ENCODE measurements at places on chromosomes 4 and X.

DNA sequence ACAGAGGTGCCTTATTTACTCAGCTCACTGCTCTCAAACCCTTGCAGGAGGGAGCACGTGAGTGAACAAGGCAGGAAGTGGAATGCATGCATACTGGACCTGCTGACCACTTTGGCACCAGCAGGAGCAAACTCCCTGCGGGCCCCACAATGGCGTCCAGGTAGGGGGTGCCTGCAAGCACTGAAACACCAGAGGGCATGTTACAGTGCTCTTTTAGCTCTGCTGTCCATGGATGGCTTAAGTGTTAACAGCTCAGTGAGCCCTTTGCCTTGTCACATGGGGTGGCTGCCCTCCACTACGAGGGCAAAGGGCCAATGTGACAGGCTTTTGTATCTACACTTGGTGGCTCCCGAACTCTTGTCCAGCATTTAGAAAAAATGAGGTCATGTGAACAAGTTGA, 199.5 kb upstream of the UGT8 start:
- DNase-seq: no peak

- DNase-seq: no peak
These were observed 233.9 kb upstream of the EDA2R start for GRCh38 chrX:66872771-66873170.

DNA sequence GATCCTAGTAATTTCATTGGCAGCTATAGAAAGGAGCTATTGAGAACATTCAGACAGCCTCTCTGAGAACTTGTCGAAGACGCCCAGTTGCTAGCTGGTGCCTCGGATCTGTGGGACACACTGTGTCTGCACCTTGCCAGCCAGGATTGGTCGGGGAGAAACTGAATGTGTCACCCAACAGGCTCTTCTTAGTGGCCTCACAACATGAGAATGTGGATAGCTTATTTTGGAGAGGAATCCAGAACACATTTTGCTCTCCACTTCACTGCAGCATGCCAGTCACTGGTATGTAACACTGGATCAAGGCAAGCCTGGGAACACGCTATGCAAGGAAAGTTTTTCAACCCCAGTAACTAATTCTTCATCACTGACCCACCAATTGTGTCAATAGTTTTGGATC, 89.5 kb upstream of the TRPC3 start:
- DNase-seq: no peak

DNA sequence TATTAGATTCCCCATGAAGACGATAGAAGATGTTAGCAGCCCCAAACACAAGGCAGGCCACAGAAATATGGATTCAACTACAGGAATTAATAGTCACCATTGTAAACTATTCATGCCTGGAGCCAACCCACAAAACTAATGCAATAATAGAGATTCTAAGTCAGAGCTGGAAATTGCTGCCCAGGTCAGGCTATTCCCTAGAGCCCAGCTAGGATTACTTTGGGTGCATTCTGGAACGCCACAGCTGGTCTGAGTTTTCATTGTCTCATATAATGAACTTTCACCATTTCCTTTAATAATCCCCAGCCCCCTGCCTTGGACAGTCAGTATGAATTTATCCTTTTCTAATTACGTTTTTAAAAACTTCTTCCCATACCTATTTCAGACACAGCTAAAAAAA, 252.6 kb downstream of the PAPSS1 start:
- no peak for DNase-seq

DNA sequence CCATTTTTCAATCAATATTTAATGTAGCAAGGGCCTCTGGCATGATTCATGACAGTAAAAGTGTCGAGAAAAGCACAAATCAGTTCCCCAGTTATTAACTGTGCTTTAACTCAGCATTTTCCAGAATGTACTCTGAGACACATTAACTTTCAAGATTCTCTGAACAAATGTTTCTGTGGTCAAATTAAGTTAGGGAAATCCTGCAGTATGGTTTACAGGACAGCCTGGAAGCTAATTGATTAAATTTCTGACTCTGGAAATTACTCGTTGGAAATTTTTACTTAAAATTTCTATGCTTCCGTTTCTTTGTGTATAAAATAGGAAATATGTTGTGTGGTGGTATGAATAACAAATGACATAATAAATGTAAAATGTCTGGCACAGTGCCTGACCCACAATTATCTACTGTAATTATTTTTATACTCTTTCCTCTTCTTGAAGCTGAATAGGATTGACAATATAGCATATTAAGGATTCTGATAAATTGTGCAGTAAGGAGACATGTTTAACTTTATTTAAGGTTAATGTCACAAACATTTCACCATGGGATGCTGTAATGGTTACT, 33.7 kb downstream of the STK32B start:
- DNase-seq: no peak

DNA sequence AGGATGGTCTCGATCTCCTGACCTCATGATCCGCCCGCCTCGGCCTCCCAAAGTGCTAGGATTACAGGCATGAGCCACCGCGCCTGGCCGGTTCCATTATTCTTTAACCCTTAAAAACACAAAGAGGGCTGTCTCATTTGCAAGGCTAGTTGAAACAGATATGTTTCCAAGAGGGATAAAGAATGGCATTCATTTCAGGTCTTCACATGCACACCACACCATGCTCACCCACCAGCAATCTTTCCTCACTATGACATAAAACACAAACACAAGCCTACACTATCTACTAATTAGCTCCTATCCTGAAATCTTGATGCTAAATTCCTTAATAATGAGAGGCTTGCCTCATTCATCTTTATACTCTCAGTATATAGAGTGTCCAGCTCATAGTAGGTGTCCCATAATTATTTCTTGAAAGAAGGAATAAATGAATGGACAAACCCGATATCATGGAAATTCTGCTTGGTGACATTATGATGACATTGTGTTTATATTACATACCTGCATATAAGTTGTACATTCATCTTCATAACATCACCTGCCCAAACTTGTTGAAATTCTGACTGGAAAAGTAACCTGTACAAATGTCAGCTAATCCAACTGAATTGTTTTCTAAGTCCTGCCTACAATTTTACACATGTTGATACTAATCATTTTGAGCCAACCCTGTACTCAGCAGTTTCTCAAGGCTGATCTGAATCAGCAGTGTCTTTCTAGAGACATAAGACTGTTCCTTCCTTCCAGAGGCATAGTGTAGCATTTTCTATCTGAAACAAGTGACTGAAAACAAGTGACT, 408.5 kb downstream of the KLHL13 start:
- DNase-seq: no peak

DNA sequence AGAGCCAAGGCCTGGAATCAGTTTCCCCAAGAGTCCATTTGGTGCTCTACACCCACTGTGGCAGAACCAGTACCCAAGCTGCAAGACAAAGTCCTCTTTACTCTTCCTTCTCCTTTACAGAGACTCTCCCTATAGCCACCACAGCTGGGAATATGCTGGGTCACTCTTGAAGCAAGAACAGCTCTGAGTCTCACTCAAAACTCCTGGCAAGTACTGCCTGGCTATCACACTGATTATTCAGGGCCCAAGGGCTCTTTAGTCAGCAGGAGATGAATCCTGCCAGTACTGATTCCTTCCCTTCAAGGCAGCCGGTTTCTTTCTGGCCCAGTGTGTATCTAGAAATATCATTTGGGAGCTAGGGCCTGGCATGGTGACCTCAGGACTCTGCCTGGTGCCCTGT, 130.9 kb downstream of the AR start:
- DNase-seq: no peak

GRCh38 chr4:83329521-83330110, 5.0 kb downstream of the HPSE start:
- no peak for DNase-seq

- DNase-seq: no peak
These were observed 221.9 kb downstream of the BMPR1B start for GRCh38 chr4:94979621-94980020.

GRCh38 chr4:147928400-147928799, 196.5 kb downstream of the ARHGAP10 start:
- DNase-seq: no peak

DNA sequence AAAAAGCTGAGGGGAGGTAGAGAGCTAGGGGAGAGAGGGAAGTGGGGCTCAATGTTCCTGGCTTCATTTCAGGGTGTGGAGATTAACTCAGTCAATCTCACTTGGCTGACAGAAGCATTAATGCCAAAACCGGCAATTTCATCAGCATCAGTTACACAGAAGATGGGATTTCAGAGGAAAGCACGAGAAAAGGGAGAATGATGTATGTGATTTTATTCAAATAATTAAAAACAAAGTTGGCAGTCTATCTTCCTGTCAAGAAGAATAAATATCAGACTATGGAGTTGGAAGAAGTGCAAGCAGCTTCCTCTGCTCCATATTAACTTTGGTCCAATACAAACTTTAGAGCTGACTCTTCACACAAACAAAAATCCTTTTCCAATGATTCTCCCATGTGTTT, 29.6 kb upstream of the HCCS start:
- DNase-seq: no peak

- DNase-seq: no peak
These were observed 750 bp downstream of the TMEM129 start for GRCh38 chr4:1720163-1720983.

DNA sequence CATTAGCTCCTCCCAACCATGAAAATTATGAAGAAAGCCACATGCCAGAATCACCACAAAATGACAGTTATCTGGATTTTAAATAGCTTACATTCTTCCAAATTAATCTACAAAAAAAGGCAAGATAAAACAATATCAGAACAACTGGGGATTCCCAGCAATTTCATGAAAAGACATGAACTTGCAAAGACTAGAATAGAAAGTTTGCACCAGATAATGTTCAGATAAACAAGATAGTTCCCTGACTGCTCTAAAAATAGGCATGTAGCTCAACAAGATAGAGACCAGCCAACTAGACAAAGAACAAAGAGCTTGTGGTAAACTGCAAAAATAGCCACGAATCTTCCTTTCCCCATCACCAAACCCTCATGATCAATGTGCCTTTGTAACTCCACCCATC, 30.3 kb upstream of the DDX53 start:
- DNase-seq: no peak

- DNase-seq: no peak
These were observed 40.3 kb downstream of the GNL3L start for GRCh38 chrX:54570332-54570731.

- DNase-seq: no peak
These were observed 74.5 kb downstream of the ABLIM2 start for GRCh38 chr4:8084031-8084660.

DNA sequence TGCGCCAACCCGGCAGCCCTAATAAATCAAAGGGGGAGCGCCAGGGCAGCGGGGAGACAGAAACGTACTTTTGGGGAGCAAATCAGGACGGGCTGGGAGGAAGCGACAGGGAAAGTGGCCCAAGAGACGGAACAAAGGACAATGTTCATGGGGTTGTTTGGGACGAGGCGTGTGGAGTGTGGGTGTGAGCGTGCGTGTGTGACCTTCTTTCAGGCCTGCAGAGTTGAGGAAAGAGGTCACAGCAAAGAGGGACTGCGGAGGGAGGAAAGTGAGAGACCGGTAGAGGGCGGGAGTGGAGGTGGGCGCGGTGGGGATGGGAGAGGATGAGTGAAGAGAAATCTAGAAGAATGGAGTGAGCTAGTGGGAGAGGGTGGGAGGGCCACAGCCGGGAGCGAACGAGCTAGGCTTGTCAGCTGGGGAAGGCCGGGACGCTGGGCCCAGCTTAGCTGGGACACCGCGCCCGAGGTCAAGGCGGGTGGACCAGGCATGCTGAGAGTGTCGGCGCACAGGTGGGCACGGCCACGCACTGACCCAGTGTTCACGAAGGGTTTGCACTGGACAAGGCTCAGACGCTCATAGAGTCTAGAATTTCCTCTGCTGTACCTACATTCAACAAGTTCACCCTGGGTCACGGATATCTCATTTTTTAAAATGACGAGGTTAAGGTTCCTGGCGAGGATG, 14.7 kb upstream of the PITX2 start:
- DNase-seq: no peak

DNA sequence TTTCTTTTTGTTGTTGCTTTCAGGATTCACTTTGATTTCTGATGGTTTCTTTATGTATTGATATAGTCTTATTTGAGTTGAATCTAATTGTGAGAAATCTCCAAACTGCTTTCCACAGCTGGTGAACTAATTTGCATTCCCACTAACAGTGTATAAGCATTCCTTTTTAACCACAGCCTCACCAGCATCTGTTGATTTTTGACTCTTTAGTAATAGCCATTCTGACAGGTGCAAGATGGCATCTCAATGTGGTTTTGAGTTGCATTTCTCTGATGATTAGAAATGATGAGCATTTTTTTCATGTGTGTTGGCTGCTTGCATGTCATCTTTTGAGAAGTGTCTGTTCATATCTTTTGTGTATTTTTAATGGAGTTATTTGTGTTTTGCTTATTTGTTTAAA, 1023.1 kb downstream of the SH3BGRL start:
- DNase-seq: no peak

- DNase-seq: no peak
These were observed 180.7 kb downstream of the GASK1B start for GRCh38 chr4:157992038-157992705.

Measured in vagina (tissue), 2 donors.